ENCODE measurements at places on chromosomes 1 and 21.

GRCh38 chr1:214460304-214460916, 91.0 kb downstream of the PTPN14 start:
- DNase-seq, result no peak

DNA sequence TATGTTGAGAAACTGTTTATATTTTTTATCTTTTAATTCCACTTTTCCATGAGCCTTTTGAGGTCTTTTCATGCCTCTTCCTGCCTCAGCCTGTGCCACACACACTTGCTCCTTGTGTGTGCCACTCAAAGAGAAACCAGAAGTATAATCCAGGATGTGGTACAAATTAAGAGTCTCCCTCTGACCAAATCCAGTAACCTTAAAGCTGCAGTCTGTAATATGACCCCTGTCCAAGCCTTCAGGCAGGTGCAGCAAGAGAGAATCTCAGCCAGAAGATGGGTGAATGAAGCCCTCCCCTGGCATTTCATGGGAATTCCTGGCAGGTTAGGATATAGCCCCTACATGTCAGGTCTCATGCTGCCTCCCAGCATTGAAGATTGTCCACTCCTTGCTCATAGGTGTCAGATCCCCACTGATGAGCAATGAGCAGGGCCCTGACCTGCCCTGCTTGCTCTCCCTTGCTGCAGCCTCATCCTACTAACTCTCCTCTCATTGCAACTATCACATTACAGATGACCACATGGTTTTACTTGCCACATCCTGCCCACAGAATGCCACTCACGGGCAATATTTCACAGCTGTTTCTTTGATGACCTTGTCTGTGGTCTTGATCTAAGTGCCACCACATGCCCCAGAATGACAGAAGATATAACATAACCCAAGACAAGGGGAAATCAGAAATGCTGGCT, 169.3 kb downstream of the SEC16B start:
- no peak for DNase-seq

DNA sequence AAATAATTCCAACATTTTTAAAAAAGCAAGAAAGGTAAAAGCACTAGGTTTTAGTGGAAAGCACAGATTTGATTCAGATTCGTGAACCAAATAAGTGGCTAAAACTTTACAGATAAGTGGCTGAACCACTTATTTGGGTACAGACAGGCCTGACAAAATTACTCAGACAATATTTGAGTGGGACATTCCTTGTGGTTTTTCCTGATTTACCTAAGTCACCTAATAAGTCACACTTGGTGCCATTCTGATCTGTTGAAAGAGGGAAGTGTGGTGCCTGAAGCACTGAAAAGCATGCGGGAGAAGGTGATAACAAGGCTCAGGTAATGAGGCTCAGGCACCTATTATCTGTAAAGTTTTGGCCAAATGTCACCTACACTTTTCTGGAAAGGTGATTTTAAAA, 81.6 kb upstream of the CD55 start:
- no peak for DNase-seq

GRCh38 chr1:173095632-173096031, 44.9 kb upstream of the TNFSF18 start:
- no peak for DNase-seq

DNA sequence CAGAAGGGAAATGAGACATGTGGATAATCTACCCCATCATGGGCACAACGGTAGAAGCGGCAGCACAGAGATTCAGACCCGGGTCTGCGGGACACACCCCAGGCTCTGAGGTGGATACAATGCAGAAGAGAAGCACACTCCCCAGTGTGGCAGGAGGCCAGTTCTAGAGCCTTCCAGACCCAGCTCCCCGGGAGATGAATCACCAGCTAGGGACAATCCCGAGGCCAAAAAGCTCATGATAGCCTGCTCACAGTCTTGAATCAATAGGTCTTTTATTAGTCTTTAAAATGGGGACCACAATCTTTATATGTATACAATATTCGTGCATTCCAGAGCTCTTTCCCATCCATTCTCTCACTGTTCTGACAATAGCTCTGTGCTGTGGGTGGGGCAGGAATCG, 57.3 kb upstream of the DIRAS3 start:
- DNase-seq, result no peak

DNA sequence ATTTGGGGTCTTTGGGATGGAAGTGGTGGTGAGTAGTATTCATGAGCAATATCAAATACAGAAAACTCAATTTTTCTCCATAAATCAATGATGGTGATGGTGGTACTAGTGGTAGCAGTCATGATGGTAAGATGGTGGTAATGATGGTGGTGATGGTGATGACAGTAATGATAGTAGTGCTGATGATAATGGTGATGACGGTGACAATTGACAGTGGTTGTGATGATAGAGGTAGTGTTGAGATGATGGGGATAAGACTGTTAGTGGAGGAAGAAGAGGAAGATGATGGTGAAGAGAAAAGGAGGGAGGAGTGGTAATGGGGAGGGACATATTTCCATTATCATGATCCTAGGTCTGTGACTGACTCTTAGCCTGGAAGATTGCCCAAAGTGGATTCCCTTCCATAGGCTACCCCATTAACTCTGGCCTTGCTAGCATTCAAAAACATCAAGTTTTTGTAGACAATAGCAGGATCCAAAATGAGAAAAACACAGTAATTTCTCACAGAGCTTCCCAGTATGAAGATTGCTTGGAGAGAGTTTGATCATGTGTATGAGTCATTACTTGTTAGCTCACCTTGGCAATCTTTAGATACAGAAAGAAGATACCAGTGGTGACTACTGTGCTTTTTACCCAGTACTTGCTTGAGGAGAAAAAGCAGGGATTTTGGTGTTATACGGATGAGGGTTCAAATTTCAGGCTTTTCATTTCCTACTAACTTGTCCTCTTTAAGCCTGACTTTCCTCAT, 93.9 kb downstream of the ATP1A1 start:
- DNase-seq, result no peak

DNA sequence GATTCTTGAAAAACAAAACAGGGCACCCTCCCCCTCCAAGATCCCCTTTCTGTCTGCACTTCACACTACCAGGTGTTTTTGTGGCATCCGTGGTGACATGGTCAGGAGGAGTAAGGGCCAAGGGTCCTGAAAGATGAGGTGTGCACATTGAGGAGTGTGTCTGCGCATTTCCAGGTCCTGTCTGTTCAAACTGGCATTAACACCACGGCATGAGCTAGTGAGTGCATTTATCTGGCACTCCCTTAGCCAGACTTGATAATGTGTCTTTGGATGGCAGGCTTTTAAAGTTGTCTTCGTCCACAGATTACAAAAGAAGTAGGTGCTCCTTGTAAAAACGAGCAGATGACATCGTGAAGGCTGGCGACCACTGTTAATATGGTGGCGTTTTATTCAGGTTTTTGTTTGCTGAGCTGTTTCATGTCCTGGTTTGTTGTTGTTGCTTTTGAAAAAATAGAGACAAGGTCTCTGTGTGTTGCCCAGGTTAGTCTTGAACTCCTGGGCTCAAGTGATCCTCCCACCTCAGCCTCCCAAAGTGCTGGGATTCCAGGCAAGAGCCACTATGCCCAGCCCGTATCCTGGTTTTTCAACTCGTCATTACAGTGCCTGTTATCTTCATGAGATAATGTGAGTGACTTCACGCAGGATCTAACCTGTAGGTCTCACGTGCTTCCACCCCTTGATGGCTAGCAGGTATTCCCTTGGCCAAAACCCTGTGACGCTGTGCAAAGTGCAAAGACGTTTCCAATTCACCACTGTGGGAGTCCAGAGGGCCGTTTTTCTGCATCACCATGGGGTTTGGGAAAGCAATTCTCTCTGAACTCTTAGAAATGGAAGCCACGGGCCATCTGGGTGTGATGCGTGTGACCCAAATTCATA, 4.2 kb downstream of the TMEM51 start:
- DNase-seq, result no peak

DNA sequence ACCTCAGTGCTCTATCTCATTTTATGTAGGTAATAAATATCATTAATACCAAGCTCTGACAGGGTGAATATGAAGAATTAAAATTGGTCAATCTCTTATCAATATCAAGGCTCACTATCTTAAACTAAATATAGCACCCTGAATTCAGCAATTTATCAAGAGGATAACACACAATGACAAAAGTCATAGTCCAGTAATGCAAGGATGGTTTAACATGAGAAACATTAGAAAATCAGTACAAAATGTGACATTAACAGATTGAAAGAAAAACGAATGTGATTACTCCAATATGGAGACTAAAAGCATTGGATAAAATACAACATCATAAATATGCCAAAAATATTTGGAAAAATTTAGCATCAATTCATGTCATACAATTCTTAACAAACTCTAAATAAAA, 53.9 kb downstream of the OBSCN start:
- DNase-seq, result no peak
